Calu3 (cell line): ENCODE measurements at places on chromosomes 3 and 15. TPM values are rescaled to one million over a fixed set of nuclear protein-coding genes. Genes with fewer than 3 reads are reported as not detected.
A peak's percentile ranks its signal among the peaks of the same experiment; 100 is the strongest.

GRCh38 chr3:67016522-67017080, 18.5 kb downstream of the KBTBD8 start:
- DNase-seq = no peak

DNA sequence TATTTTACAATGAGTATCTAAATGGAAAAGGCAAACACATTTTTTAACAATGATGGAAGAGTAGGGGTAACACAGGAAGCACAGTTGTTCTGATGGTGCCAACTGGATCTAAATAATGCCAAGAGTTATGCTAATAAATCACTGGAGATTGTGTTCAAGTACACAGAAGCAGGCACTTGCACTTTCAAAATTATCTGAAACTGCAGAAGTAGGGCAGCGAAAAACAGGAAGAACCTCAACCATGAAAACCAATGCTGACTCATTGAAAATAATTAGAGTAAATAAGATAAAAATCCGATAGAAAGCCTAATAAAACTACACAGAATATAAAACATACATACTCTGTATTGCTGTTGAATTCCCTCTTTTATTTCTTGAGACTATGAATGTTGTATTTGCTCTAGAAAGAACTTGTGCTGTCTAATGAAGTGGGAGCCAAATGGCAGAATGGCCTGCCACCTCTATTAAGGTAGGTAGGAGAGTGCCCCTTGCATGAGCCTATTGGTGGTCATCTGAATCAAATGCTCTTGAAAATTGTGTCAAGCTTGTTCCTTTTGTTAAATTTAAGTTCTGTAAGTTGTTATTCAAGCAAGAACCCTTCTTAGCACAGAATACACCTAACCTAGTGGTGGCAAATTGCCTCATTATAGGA, 93.7 kb downstream of the ABI3BP start:
- DNase-seq = no peak

- DNase-seq = no peak
Observed at GRCh38 chr3:169215461-169216352, 447.8 kb downstream of the MECOM start.

DNA sequence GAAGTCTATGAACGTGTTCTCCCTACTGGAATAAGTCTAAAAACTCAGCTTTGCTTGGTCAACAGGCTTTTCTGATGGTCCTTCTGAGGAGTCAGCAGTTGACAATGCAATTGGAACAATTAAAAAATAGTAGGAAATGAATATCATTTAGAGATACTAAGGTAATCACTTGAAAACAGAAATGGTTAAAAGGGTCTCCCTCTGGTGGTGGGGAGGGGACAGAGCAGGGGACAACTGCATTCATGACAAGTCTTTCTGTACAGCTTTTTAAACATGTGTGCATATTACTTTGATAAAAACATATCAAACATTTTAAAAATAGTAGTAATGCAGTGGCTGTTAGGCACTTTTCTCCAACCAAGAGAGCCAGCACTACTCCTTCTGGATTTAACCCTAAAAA, 119.9 kb upstream of the FHIT start:
- no peak for DNase-seq

GRCh38 chr15:98581715-98582114, 66.6 kb upstream of the IGF1R start:
- DNase-seq = peak; percentile 8

DNA sequence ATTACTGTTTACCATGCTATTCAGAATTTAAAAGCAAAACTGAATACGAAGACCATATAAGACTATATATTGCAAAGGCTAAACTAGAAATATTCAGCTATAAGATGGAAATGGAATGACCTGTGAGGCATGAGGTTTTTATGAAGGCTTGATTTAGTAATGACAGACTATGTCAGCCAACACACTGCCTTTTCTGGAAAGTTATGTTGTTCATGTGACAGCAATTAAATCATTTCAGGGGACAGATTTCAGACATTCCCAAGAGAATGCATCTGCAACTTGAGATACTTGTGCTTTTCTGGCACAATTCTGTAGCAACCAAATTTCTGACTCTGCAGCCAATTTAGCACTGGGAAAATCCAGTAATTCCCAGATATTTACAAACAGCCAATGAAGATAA, 8.6 kb upstream of the GATM start:
- no peak for DNase-seq

GRCh38 chr3:177420651-177421480, 223.6 kb upstream of the TBL1XR1 start:
- DNase-seq = no peak

DNA sequence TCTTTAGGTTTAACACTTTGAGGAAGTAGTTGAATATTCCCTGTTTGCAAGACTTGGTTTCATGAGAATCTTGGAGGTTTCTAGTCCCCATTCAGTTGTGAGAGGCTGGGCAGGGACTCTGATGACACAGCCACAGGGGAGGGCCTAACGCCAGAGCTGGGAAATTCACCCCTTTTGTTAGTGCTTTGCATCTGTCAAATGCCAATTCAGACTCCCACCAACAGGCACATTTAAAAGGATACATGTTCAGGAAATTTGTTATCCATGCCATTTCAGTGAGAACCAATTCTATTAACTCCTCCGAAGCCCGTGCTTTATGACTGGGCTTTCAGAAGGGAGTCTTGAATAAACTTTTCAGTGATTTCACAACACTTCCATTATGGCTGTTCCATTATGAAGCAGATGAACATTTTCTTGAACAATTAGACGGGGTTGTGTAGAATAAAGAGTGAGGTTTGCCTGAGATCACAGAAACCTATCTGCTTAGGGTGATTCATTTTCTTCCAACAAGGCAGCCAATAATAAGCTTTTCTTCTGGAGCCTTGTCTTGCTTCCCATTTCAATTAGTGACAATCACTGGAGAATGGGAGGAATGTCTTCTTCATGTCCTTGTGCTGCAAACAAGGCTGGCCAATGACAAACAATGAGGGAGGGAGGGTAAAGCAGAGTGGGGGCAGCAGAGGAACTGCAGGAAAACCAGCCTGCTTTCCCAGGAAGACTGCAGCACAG, 90.6 kb downstream of the SOX14 start:
- no peak for DNase-seq

DNA sequence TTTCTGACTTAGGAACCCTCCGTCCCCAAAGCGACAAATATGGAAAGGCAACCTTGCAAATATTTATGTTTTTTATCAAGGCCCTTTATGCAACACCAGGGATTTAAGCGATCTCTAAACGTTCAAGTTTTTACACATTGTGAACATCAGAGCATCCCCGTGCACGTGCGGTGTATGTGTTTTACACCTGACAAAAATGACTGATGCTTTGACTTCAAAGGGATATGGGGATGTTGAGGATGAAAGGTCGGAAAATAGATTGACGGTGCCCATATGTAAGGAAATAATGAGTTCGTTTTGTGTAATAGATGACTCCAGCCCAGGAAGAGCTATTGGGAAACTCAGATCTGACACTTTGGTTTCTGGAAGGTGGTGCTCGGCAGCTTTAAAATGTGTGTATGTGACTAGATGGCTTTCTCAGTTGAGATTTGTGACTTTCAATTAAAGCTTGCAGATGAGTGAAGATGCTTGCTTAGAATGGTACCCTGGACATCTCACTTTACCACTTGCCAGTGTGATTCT, 866 bp downstream of the SLC49A4 start:
- no peak for DNase-seq

DNA sequence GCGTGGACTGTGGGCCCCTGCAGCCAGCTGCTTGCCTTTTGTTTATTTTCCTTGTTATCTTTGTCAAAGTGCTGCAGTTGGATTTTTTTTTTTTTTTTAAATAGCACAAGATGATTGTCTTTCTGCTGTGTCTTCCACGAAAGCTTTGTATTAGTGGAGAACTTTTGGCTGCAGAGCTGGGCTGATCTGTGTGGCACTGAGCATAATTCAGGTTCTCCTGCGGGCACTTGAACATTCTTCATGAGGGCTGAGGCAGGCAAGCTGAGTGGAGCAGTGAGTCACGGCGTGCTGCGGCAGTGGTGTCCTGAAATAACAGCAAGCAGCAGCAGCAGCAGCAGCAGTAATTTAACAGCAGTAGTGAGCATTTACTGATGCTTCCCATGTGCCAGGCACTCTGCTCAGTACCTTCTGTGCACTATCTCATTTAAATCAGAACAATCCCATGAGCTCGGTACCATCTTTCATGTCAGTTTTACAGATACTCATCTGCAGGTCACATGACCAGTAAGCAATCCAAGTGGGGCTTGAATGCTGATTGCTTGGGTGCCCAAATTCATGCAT, 45.8 kb downstream of the MITF start:
- peak; percentile 50 for DNase-seq

DNA sequence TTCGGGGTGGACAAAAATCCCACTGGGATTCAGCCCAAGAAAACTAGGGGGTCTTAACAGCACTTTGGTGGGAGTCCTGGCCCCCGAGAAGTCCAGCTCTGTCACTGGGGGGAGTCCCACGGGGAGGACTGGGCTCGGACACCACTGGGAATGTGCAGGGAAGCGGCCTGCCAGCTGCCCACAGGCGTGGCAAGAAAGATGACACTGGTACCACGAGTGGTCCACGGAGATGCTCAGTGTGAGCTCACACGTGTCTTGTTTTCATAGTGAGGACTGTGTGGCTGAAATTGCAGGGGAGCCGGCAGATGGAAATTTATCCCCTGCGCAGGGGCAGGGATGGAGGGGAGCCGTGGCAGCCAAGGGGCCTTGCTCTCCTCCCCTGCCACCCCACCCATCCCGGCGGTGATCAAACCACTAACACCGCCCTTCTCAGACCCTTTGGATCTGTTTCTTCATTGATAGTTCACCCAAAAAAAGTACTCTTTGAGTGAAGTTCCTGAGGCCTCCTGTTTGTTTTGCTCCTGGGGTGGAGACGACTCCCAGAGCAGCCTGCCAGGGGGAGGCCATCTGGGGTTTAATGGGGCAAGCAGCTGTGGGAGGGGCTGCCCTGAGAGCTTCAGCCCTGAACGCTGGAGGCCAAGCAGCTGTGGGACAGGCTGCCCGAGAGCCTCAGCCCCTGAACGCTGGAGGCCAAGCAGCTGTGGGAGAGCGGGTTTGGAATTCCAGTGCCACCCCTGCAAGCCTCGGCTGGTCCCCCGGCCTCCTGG, 130.9 kb downstream of the LRRK1 start:
- no peak for DNase-seq

DNA sequence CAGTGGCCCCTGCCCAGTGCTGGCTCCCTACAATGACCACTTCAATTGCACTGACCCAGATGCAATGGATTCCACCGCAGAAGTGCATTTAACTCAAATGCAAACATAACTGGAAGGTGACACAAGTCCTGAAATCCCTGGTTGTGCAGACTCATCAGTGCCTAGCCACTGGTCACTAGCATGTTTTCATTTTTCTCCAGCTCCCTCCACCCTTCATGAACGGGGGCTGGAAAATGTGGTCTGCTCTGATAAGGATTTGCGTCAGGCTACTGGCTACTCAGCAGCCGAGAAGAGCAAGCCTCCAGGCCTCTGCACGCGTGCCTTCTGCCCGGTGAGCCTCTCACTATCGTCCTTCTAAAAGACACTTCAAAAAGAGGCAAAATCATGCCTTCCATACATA, 27.4 kb upstream of the FURIN start:
- no peak for DNase-seq

DNA sequence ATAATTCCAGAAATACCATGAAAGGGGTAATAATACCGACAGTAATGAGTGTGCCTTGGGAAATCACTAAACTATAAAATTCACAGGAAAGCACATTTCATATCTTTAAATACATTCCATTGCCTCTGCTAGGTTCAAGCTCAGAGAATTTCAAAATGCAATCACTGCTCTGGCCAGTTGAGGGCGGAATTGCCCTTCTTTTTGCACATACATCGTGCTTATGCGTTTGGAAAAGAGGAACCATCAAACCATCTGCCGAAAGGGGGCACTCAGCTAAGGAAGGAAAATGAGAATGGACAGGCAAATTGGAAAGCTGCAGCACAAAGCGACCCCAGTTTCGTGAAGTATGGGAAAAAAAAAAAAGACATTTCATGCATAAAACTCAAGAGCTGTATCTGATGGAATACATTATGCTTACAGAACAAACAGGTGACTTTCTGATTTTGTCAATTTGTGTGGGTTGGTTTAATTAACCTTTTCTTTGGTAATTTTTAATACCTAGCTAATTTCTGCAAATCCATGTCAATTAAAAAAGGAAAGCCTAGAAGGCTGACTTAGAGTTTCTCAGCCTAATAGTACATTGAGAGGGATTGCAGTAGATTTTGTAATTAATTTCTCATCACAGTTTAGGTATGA, 61.4 kb downstream of the TUSC7 start:
- peak; percentile 77 for DNase-seq

Gene PCOLCE2
- total RNA-seq = 5.6 and 9.6 TPM in 2 replicates

Gene CGNL1
- total RNA-seq = 1.8 and 3.3 TPM in 2 replicates

Gene ADAMTS9
- 54.6 and 63.3 TPM in 2 replicates for total RNA-seq

Gene TCTA
- total RNA-seq = 33.6 and 35.6 TPM in 2 replicates

Gene FSIP1
- 0.27 and 0.28 TPM in 2 replicates for total RNA-seq
